SK-MEL-5 (cell line): ENCODE measurements at places on chromosomes 2 and 18. TPM values are rescaled to one million over a fixed set of nuclear protein-coding genes. Genes with fewer than 3 reads are reported as not detected.

VAMP8 gene
- total RNA-seq: 48.2 and 51.9 TPM in 2 replicates

TSPYL6 gene
- total RNA-seq: not detected in 2 replicates

EML6 gene
- 0.24 and 0.95 TPM in 2 replicates for total RNA-seq

RNF152 gene
- total RNA-seq: 6.6 and 9.6 TPM in 2 replicates

GNAL gene
- 18.8 and 27.4 TPM in 2 replicates for total RNA-seq

SLC19A3 gene
- 1.4 and 1.6 TPM in 2 replicates for total RNA-seq

FOXI3 gene
- 0.64 and 0.66 TPM in 2 replicates for total RNA-seq

REG1B gene
- total RNA-seq: not detected in 2 replicates

SKA1 gene
- 23.8 and 27.0 TPM in 2 replicates for total RNA-seq

SGPP2 gene
- total RNA-seq: not detected in 2 replicates

CUL3 gene
- total RNA-seq: 52.9 and 61.2 TPM in 2 replicates

PLGLB1 gene
- total RNA-seq: 1.7 and 2.2 TPM in 2 replicates

AGXT gene
- total RNA-seq: 0.16 TPM in 1 of 2 replicates, not detected in the other

DNA sequence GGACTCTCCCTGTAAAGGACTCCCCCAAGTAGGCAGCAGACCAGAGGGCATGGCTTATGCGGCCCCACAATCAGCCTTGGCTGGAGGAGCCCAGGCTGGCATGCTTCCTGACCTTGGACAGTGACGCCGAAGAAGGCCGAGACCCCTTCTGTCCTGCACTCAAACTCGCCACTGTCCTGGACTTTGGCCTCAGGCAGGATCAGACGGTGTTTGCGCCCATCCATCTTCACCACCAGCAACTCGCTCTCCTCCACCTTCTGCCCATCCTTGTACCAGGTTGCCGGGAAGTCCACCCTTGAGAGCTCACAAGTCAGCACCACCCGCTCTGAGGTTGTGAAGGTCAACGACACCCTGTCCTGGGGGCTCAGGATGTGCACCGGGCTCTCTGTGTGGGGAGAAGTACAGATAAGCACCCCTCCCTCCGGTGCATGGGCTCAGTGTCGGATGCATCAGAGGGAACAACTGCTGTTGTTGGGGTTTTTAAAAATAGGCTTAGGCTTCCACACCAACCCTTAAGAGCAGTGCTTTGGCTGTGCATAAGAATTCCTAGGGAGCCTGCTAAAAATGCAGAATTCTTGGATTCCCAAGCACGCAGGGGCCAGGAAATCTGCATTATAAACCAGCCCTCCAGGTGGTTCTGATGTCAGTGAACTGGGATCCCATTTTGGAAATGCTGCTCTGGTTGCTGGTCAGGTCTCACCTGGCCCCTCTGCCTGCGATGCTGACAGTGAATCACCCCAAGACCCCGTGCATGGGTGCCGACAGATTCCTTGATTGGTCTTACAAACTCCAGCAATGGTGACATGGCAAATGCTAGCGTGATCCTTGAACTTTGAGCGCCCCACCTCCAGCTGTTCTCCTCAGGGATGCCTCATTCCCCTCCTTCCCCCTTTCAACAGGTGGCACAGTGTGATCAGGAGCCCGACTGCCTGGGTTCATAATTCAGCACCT is 5.9 kb downstream of the OBSL1 start:
- DNase-seq: no peak

DNA sequence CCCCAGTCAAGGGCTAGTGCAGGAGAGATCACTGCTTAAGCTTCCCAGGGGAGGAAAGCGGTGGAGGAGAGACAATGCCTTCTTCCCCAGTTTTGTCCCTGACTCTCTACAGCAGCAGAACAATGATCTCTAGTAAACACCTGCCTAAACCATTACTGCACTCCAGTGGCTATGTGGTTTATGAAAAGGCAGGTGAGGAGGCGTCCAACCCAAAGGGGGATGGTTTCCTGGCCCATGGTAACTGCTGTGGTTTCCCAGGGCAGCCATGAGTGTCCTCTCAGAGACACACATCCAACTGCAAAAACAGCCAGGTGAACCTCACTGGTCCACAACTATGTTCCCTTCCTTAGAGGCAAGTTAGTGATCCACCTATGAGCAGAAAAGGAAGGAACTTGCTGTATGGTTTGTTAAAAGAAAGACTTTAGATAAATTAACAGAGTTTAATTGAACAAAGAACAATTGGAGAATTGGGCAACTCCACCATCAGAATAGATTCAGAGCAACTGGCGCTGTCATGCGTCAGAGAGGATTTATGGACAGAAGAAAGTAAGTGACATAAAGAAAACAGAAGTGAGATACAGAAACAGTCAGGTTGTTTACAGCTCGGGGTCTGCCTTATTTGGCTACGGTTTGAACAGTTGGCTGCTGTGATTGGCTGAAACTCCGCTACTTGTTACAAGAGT is 4.8 kb upstream of the TTC39C start:
- no peak for DNase-seq

DNA sequence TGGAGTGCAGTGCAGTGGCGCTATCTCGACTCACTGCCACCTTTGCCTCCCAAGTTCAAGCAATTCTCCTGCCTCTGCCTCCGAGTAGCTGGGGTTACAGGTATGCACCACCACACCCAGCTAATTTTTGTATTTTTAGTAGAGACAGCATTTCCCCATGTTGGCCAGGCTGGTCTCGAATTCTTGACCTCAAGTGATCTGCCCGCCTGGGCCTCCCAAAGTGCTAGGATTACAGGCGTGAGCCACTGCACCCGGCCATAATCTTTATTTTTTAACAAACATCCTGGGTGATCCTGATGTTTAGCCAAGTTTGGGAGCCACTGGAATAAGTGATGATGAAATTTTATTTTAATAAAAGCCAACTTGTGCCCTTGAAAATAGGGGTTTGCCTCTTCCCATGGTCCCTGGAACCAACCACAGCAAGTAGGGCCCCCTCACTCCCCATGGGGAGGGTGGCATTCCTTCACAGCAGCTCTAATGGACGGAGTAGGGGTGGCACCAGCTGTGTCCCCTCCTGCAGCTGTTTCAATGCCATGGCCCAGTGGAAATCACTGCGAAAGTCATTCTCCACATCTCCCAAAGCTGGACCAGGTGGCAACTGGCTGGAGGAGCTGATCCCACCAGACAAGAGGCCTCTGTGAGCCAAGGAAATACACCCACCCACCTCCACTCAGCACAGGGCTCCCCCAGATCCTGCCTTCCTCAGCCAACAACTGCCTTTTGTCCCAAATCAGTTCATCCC is 194.8 kb downstream of the ZFP36L2 start:
- DNase-seq: no peak

- DNase-seq: no peak
Observed at GRCh38 chr2:36734304-36734703, 37.8 kb downstream of the VIT start.

DNA sequence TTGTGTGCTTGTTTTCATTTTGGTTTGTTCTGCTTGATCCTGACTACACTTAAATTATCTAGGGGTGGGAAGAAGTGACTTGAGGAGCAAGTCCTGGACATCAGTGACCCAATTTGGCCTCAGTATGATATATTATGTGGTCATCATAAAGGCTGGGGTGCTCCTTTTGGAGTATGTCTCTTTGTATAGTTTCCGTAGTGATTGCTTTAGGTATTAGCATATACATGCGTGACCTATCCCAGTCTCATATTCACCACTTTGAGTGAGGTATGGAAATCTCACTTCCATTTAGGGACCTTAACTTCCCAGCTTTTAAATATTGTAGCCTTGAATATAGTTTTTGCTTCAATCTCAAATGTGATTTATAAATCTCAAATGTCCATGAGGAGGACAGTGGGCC is 241.0 kb downstream of the PTGR3 start:
- no peak for DNase-seq

GRCh38 chr2:149134335-149134923 is 95.9 kb downstream of the LYPD6B start:
- DNase-seq: no peak

- no peak for DNase-seq
Observed at GRCh38 chr18:45540125-45540524, 75.2 kb upstream of the SLC14A2 start.

DNA sequence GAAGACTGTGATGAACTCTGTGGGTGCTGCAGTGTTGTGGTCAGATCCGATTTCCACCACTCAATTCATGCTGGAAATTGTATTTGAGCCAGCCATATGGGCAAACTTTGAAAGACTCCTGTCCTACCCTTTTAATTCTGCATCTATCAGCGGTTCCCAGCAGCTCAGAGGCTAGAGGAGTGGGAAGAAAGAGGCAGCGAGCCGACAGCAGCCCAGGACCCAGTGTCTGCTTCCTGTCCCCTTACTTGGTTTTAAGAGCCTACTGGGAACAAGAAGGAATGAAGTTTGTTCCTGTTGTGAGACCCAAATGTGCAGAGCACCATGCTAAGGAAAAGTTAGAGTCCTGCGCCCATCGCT is 72.7 kb upstream of the FOSL2 start:
- DNase-seq: no peak

DNA sequence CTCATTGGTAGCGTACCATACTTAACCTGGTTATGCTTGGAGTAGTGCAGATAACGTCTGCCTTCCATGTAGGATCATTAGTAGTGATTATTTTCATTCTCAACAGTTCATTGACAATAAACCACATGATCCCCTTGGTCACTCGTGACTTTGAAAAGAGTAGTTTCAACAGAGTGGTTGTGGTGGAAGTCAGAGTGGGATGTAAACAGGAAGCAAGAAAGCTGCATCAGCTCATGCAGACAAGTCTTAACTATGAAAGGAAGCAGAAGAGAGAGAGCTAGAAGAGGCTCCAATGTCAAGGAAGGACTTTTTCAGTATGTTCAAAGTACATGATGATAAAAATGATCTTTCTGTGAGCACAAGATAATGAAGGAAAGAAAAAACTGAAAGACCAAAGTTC is 287.4 kb downstream of the MBD2 start:
- DNase-seq: no peak

DNA sequence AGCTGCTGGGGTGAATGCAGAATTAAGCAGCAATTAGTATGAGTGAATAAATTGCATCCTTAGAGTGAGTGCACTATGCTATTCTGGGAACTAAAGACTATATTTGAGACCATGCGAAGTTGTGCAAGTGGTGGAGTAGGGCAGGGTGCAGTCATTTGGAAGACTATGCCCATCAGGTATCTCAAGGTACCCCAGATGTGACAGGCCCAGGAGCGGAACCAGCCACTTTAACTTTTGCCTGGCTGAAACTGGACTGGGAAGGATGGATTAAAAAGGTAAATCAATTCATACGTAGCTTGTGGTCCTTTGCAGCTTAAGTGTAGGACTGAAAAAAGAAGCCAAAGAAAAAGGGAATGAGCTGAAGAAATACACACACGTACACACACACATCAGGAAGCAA is 1.7 kb downstream of the KYNU start:
- no peak for DNase-seq

GRCh38 chr2:220334210-220334609 is 706.8 kb downstream of the SLC4A3 start:
- no peak for DNase-seq

DNA sequence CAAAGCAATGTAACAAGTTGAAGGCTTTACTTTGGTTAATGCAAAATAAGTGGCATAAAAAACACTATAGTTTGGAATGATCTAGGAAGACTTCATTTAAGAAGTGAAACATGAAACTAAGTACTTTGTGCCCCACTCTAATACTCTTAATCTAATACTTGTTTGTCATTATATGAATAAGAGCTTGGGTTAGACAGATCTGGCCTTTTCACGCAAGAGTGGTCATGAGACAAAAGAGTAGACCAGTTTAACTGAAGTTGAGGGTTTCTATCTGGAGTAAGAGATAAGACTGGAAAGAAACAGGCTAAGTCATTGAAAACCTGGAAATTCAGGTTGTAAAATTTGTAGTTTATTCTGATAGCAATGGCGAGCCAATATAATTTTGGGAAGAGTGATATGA is 2.8 kb downstream of the SLC30A6 start:
- no peak for DNase-seq

- peak; percentile 19 for DNase-seq
Observed at GRCh38 chr18:63155910-63156773, 163.4 kb downstream of the BCL2 start.

GRCh38 chr2:124610141-124610540 is 585.1 kb downstream of the CNTNAP5 start:
- no peak for DNase-seq

GRCh38 chr2:232075080-232075479 is 113.6 kb downstream of the DIS3L2 start:
- DNase-seq: no peak

DNA sequence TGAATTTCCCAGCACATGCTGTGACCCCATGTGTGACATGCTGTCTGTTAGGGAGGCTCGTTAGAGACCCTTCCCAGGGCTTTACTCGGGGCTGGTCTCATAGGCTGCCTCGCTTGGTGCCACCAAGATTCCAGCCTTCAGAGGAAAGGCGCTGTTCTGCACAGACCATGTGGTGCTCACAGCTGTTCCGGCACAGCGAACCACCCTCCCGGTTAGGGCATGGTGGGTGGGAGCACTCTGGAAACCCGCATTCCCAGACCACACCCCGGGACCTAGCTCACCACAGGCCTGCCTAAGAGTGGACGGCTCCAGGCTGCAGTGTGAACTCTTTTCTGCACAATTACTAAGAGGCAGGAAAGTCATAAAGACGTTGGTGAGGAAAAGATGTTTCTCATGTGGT is 112.0 kb downstream of the MBP start:
- DNase-seq: no peak

DNA sequence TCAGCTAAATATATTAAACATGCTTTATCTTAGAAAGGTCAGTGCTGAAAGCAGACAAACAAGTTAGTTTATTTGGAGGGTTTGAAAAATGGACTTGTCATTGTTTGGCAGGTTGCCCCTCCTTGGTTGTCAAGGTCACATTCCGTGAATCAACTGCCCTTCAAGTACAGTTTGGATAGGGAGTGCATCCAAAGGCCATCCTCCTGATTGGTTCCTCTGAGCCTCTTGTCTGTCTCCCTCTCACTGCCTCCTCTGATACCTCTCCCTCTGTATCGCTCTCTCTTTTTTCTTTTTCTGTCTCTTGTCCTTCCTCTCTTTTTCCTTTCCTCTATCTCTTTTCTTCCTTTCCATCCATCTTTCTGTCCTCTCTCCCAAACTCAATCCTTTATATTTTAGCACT is 5.4 kb downstream of the ITGAV start:
- DNase-seq: peak; percentile 22

- peak; percentile 17 for DNase-seq
Observed at GRCh38 chr18:10194592-10194991, 259.8 kb upstream of the APCDD1 start.

DNA sequence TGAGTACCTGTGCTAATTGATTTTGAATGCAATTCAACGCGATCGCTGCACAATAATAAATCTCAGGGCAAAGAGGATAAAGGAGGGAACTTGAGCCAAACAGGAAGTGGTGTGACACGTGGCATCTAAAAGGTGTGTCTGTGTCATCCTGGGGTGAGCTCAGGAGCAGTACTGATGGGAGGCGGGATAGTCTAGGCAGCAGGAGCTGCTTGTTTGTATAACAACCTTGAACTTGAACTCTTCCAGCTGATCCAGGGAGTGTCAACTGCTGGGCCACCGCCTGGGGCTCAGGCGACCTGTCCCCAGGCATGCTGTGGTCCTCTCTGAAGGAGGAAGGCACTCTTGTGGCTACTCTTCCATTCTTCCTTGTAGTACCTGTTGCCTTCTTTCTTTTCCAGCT is 61.2 kb downstream of the BOD1L2 start:
- DNase-seq: no peak

DNA sequence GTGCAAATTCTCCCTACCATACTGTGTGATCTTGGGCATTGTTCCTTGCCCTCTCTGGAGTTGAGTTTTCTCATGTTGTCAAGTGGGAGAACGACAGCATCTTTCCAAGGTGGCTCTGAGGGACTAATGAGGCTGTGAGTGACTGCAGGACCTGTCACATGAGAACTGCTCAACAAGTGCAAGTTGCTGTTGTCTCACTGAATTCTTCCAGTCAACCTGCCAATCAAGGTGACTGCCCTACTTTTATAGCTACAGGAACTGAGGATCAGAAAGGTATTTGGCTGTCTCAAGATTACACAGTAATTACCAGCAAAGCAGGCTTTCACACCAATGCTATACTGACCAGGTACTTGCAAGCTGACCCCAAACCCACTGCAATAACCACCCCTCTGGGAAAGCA is 137.6 kb downstream of the MTCL1 start:
- DNase-seq: no peak
